ENCODE measurements at places on chromosomes 3 and 15. TPM values are rescaled to one million over a fixed set of nuclear protein-coding genes. Genes with fewer than 3 reads are reported as not detected.

GRCh38 chr3:13054341-13055285 lies 18.6 kb downstream of the IQSEC1 start:
- no peak overlapping the region for H3K27ac ChIP-seq
- no peak overlapping the region for H3K4me3 ChIP-seq
- H3K36me3 ChIP-seq = peaks cover 9% of the 10 kb centered on the region
- peaks cover 42% of the 10 kb centered on the region for H3K4me1 ChIP-seq
- H3K27me3 ChIP-seq = no peaks in the 10 kb centered on the region

GRCh38 chr3:159866201-159866746 lies 122.4 kb upstream of the IL12A start:
- DNase-seq = no peak
- no peaks in the 10 kb centered on the region for H3K27me3 ChIP-seq
- no peaks in the 10 kb centered on the region for H3K36me3 ChIP-seq

DNA sequence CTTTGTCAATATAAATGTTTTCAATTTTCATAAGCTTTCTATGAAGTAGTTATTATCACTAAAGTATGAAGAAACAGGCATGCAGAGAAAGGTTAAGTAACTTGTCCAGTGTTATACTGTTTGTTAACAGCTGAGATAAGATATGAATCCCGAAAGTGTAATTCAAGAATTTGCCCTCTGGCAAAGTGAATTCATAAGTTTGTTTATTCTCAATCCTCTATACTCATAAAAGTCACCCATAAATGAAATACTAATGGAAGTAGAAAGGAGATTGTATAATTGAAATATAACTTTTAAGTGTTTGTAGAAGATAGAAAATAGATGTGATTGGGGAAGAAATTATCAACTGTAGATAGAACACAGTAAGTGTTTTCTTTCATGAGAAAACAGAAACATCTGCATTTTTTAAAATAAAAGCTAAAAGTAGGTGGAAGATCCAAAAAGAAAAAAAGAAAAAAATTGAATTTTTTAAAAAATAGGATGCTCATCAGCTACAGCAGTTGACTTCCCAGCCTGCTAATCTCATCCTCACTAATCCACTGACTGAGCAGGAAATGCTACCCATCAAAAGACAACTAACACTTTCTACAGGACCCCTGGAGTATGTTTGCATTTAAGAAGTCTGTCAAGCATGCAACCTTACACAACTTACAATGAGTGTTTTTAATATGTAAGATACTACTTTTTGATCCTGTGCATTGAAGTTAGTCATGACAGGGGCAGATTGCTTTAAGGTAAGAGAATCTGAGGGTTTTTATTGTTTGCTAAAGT lies 878.1 kb downstream of the SI start:
- no peaks in the 10 kb centered on the region for H3K27me3 ChIP-seq
- no peak overlapping the region for H3K27ac ChIP-seq
- H3K4me3 ChIP-seq = no peak overlapping the region
- DNase-seq = no peak

DNA sequence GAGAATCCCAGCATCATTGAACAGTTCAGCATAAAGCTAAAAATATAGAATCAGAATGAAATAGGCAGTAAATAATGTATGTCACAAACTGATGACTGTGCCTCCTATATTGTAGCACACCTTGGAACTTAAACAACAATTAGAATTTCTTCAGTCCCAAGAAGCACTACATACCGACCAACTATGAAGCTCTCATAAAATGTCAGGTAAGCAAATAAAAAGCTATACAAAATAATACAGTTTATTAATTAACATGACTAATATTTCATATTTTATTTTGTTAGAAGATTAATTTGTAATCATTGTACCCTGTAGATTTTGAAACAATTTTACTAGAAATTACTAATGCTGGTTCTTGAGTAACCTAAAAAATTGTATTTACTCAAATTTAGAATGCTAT lies 85.1 kb upstream of the GK5 start:
- no peaks in the 10 kb centered on the region for H3K27me3 ChIP-seq
- DNase-seq = no peak
- no peak overlapping the region for H3K4me3 ChIP-seq
- H3K36me3 ChIP-seq = peaks cover 51% of the 10 kb centered on the region

CYP19A1 gene
- total RNA-seq = 0.07 TPM

DNA sequence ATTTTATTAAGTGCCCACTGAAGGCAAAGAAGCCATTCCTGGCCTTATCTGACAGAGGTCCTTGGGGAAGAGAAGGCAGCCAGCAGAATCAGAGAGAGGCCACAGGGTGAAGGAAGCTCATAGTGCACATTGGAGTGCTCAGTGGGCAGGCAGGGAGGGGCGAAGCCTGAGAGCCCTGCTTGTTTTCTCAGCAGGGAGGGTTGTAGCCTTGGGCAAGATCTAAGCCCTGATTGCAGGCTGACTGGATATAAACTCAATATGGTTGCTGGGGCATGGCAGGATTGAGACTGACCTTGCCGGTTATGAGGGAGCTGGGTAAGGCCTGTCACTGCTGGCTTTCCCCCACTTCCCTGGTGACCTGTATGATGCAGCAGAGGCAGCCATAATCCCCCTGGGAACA lies 7.5 kb upstream of the IGSF11 start:
- DNase-seq = no peak
- no peak overlapping the region for H3K4me3 ChIP-seq
- peaks cover 24% of the 10 kb centered on the region for H3K27me3 ChIP-seq
- H3K27ac ChIP-seq = no peak overlapping the region

GRCh38 chr3:39750712-39751111 lies 58.7 kb upstream of the MYRIP start:
- no peaks in the 10 kb centered on the region for H3K36me3 ChIP-seq
- H3K27me3 ChIP-seq = no peaks in the 10 kb centered on the region
- no peak overlapping the region for H3K4me3 ChIP-seq
- H3K4me1 ChIP-seq = peaks cover 38% of the 10 kb centered on the region

DNA sequence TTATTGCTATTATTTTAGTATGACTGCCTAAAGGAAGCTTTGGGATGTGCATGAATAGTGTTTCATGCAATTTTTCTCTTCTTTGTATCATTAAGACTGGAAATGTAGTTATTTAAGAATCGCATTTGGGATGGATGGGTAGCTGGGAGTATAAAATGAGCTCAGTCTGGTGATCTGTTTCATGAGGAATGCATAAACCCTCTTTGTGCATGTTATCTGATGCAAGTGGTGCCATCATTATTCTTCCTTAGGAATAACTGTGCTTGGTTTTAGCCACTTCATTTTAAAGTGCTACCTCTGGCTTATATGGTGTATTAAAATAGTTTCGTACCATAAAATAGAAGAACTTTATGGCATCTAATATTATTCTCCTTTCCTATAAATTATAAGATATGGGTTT lies 535.6 kb downstream of the GRM7 start:
- no peak for DNase-seq
- no peaks in the 10 kb centered on the region for H3K27me3 ChIP-seq
- H3K4me1 ChIP-seq = no peaks in the 10 kb centered on the region
- no peaks in the 10 kb centered on the region for H3K36me3 ChIP-seq
- H3K27ac ChIP-seq = no peak overlapping the region
- no peak overlapping the region for H3K4me3 ChIP-seq

IL20RB gene
- total RNA-seq = 1.5 TPM

DNA sequence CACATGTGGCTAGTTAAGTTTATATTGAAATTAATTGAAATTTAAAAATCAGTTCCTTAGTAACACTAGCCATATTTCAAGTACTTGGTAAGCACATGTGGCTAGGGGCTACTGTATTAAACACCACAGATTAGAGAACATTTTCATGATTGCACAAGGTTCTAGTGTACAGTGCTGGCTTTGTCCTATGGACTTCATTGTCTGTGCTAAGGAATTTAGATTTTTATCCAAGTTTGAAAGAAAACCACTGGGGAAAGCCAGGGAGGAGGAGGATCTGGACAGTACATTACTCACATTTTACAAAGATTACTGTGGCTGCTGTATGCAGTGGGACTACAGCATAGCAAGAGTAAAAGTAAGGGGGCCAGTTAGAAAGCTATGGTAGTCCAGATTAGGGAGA lies 13.9 kb downstream of the STAC start:
- H3K4me3 ChIP-seq = no peak overlapping the region
- peaks cover 11% of the 10 kb centered on the region for H3K27me3 ChIP-seq
- DNase-seq = no peak
- no peaks in the 10 kb centered on the region for H3K4me1 ChIP-seq
- no peaks in the 10 kb centered on the region for H3K36me3 ChIP-seq
- no peak overlapping the region for H3K27ac ChIP-seq

FGF12 gene
- total RNA-seq = not detected

DNA sequence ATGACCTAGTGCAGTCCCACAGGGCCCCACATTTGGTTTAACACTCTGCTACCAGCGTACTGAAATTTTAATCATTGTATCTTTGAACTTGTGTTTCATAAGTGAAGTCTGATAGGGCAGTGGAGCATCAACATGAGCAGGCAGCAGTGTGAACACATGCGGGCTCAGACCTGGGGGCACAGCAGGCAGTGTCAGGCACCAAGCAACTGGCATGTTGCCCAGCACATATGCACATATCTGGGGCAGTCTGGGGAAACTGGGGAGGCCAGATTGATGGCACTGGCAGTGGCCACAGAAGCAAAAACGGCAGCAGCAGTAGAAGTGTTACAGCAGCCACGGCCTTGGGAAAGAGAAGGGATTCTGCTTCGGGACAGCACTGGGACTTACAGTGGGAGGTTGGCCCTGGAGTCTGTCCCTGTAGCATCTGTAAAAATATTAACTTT lies 353.9 kb upstream of the KCNMB2 start:
- no peaks in the 10 kb centered on the region for H3K27me3 ChIP-seq
- H3K27ac ChIP-seq = no peak overlapping the region
- no peaks in the 10 kb centered on the region for H3K36me3 ChIP-seq
- H3K4me1 ChIP-seq = no peaks in the 10 kb centered on the region

ZNF662 gene
- total RNA-seq = 0.64 TPM

- peaks cover 20% of the 10 kb centered on the region for H3K36me3 ChIP-seq
- peak overlapping the region; percentile 93 for H3K27ac ChIP-seq
- peak; percentile 55 for DNase-seq
- peak overlapping the region; percentile 91 for H3K4me3 ChIP-seq
Measured at GRCh38 chr3:194686816-194687637, 1.3 kb downstream of the FAM43A start.

DNA sequence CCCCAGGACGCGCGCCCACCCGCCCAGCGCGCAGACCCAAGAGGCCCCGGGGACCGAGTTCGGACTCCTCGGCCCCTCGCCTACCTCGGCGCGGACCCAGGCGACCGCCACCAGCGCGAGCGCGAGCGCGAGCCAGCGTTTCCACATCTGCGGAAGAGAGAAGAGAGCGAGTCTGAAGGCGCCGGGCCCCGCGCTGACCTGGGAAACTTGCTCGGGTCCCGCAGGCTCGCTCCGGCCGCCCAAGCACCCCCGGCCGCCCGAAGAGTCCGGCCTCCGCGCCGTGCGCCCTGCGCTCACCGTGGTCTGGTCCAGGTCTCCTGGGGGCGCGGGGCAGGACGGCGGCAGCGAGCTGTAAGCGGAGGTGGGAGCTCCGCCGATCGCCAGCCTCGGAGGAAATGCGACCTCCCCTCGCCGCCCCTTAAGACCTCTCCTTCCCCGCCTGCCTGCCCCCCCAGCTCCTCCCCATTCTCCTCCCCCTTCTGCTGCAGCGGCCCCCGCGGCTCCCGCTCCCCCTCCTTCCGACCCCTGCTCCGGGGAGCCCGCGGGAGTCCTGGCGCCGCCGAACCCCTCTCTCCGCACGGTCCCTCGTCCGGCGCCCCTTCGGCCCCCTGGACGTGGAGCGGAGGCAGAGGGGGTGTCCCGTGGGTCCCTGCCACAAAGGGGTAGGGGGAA lies at the start of gene FSTL1:
TSS of gene FSTL1 (minus strand) at position 393 of the 672 bp plus-strand sequence. CDS start at position 147, 246 bp downstream.
- no peaks in the 10 kb centered on the region for H3K36me3 ChIP-seq
- no peak within 1 kb of the TSS for H3K27ac ChIP-seq
- H3K27me3 ChIP-seq = peaks cover 40% of the 10 kb centered on the region
- DNase-seq = no peak
- peaks cover 12% of the 10 kb centered on the region for H3K4me1 ChIP-seq

ZNF445 gene
- total RNA-seq = 19.5 TPM

DNA sequence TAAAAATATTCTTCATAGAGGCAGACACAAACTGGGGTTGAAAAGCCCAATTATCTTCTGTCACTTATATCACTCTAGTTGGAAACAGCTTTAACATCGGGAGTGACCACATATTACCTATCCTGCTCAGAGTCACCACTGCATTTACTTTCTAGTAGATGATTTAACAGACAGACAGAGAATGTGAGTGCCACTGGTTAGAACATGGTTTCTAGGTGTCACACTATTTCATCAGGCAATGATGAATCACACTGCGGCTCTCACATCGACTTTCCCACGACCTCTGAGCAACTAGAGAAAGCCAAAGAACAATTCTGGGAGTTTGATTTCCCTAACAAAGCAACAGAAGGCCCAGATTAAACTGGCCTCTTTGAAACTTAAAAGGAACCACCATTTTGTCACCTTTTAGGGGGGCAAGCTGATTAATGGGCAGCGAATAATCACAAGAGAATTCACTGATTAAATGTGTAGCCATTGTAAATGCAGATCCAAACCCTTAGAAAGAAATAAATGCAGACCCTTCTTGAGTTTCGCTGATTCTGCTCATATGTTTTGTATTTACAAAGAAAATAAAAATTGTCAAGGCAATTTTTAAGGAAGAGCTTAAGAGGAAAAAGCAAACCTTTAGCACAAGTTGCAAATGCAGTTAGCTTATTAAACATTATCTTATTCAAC lies 112.6 kb upstream of the KBTBD8 start:
- no peak overlapping the region for H3K4me3 ChIP-seq
- H3K4me1 ChIP-seq = no peaks in the 10 kb centered on the region
- no peaks in the 10 kb centered on the region for H3K36me3 ChIP-seq
- no peaks in the 10 kb centered on the region for H3K27me3 ChIP-seq
- no peak for DNase-seq

- no peak overlapping the region for H3K4me3 ChIP-seq
- H3K4me1 ChIP-seq = no peaks in the 10 kb centered on the region
- H3K36me3 ChIP-seq = no peaks in the 10 kb centered on the region
- DNase-seq = no peak
Measured at GRCh38 chr15:68449389-68449788, 17.4 kb upstream of the ITGA11 start.

- H3K27me3 ChIP-seq = no peaks in the 10 kb centered on the region
- no peak for DNase-seq
- no peak overlapping the region for H3K27ac ChIP-seq
- no peak overlapping the region for H3K4me3 ChIP-seq
- no peaks in the 10 kb centered on the region for H3K36me3 ChIP-seq
Measured at GRCh38 chr3:108475220-108475782, 35.1 kb downstream of the MYH15 start.

DUOX2 gene
- total RNA-seq = not detected

- H3K27me3 ChIP-seq = no peaks in the 10 kb centered on the region
- no peak overlapping the region for H3K4me3 ChIP-seq
- H3K27ac ChIP-seq = no peak overlapping the region
- H3K4me1 ChIP-seq = peaks cover 7% of the 10 kb centered on the region
Measured at GRCh38 chr15:77352887-77353286, 67.0 kb downstream of the PEAK1 start.

- H3K4me1 ChIP-seq = peaks cover 38% of the 10 kb centered on the region
- no peak overlapping the region for H3K4me3 ChIP-seq
- DNase-seq = no peak
- no peaks in the 10 kb centered on the region for H3K36me3 ChIP-seq
Measured at GRCh38 chr3:141332416-141332815, 35.9 kb upstream of the ZBTB38 start.

IDH2 gene
- total RNA-seq = 51.2 TPM
